ENCODE measurements at places on chromosomes 7 and 10. TPM values are rescaled to one million over a fixed set of nuclear protein-coding genes. Genes with fewer than 3 reads are reported as not detected.

GRCh38 chr10:112115781-112116385 is 67.7 kb downstream of the GPAM start:
- DNase-seq = no peak

DNA sequence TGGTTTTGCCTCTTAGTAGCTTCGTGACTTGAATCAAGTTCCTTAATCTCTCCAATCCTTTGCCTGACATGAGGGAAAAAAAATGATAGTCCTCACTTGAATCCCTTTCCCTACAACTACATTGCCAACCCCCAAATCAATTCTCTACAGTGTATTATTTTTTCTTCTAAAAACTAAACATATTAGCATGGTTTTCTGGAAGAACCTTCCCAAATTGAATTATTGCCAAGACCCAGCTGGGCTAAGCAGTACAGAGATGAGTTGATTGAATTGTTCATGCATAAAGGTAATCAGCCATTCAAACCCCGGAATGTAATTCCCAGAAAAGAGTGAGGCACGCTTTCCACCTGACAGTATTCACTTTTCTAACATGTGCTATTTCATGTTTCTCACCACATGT is 155.6 kb upstream of the AGR3 start:
- DNase-seq = no peak

DNA sequence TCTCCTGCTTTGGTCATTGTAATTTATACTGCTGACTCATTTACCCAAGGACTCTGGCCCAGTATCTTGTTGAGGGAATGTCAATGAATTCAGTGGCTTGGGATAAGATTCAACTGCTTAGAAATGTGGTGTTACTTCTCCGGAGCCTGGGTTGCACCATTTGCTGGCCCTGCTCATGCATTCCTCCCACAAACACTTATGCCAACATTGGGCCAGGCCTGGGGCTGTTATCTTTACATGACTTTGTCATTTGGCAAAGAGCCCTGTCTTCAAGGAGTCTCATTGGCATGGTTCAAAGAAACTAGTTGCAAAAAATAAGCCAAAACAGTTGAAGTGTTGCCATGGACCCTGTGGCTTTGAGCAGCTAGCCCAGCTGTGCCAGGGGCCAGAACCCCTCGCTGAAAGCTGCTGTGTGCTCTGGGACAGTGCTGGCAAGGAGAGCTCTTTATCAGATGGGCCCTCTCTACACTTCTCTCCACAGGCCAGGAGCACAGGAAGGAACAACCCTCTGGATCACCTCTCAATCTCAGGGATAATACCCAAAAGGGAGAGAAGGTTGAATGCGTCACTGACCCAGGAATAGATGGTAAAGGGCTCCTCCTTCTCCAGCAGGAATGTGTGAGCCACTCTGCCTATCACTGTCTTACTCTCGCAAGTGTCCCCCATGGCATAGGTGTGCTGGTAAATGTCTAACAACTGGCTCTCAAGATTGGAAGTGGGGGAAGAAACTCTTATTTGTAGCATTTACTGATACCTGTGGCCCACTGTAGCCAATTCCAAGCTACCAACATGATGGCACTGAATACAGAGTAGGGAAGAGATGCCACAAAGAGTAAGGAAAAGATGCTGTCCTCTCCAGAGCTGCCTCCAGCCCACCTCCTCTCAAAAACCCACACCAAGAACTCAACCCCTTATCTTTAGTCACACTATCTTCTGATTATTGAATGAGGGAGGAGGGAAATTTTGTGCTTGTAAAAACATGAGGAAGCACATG is 23.5 kb upstream of the PDE1C start:
- DNase-seq = peak; percentile 41

- DNase-seq = peak; percentile 42
Measured at GRCh38 chr10:78972160-78972946, 96.4 kb upstream of the ZMIZ1 start.

GRCh38 chr7:100626055-100626454 is 13.7 kb downstream of the MOSPD3 start:
- no peak for DNase-seq

DNA sequence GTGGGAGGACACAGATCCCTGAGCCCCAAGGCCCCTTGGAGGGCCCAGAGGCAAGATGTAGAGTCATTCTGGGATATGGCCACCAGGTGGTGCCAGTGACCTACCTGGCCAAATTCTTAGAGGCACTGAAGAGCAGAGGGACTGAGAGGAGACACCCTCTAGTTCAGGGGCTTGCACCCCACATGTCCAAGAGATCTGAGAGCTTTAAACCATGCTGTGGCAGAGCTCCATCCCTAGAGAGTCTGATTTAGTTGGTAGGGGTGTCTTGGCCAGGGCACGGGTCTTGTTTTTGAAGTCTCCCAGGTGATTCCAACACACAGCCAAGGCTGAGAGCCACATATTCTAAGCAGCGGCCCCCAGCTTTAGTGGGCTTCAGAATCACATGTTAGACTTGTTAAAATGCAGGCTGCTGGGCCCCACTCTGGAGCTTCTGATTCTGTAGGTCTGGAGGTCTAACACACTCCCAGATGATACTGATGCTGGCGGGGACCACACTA is 52.5 kb downstream of the PRF1 start:
- no peak for DNase-seq

DNA sequence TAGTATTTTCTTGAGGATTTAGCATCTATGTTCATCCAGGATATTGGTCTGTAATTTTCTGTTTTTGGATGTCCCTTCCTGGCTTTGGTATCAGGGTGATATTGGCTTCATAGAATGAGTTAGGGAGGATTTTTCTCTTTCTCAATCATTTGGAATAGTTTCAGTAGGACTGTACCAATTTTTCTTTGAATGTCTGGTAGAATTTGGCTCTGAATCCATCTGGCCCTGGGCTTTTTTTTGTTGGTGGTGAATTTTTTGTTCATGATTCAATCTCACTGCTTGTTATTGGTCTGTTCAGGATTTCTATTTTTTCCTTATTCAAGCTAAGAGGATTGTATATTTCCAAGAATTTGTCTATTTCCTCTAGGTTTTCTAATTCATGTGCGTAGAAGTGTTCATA is 192.7 kb downstream of the KIF20B start:
- no peak for DNase-seq

TAF6 gene
- 73.6 TPM for total RNA-seq

CLEC5A gene
- not detected for total RNA-seq

DGKI gene
- 0.69 TPM for total RNA-seq

UPK3B gene
- not detected for total RNA-seq

CALML3 gene
- total RNA-seq = not detected

MKX gene
- 0.06 TPM for total RNA-seq
